ENCODE measurements at places on chromosomes 16 and 17.
A peak's percentile ranks its signal among the peaks of the same experiment; 100 is the strongest.

DNA sequence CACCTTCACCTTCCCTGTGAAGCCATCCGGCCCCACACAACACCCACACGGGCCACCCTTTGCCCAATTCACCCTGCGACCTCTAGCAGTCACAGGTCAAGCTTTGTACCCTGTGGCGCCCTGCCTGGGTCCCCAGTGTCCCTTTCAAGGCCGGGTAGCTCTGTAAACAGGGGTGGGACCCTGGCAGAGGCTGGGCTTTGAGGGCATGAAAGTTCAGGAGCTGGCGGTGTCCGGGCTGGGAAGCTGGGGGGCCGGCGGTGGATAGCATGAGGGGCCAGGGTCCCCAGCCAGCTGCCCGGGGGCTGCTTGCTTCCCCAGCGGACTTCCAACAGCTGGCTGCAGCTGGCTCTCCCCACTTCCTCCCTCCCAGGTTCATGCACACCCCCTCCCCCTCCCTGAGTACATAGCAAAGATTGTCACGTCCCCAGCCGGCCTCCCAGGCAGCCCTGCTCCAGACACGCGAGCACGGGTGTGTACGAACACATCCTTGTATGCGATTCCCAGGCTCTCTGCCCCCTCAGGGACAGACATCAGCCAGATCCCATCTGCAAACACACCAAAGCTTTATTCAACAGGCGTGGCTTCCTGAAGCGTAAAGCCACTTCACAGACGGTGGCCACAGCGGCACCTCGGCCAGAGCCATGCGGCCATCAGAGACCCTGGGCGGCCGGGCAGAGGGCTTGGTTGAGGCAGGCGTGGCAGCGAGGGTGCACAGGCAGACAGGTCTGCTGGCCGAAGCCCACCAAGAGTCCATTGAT is 8.2 kb downstream of the NTHL1 start:
- DNase-seq = peak; percentile 49

DNA sequence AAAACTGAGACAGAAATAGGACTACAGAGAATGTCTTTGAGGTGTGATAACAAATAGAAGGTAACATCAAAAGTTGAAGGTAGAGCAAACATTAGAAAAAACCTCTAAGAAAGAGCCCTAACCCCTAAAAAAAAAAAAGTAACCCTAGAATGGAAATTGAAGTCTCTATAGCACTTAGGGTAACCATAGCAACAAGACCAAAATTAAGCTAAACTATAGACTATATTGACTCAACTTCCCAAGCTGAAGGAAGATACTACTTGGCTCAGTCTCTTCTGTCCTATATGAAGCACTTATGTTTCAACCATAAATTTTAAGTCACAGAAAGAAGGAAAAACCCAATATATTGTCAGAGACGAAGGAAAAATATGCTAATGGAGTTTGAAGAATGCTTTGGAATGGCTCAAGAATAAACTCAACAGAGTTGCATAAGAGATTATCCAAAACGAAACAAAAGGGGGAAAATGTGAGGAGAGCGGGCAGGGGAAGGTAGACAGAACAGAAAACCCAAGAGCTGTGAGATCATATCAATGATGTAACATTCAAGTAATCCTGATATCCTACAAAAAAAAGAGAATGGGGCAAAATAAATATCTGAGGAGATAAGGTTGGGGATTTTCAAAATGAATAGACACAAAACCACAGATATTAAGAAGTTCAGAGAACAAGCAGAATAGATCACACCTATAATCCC is 88.4 kb downstream of the USP32 start:
- no peak for DNase-seq

DNA sequence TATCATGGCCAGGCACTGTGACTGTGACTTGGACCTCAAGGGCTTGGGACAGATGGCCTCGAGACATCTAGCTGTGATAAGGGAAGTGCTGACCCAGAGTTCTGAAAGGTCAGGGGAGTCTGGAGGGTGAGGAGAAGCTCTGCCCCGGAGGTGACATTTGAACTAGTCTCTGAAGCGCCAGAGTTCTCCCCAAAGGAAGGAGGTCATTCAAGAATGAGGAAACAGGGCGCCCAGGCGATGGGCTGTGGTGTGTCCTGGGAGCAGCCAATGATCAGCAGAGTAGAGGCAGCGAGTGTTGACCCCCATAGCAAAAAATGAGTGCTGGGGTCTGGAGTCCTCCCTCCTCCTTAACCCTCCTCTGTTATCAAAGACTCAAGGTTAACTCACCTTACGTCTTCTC is 4.9 kb downstream of the STARD3 start:
- no peak for DNase-seq

GRCh38 chr16:78659668-78660217 is 560.3 kb downstream of the WWOX start:
- no peak for DNase-seq

- DNase-seq = no peak
Observed at GRCh38 chr17:34663714-34664113, 84.3 kb downstream of the TMEM132E start.

- no peak for DNase-seq
Observed at GRCh38 chr17:50365165-50365564, 7.8 kb downstream of the MRPL27 start.

All from WERI-Rb-1 (cell line).